ENCODE measurements at places on chromosomes 6 and 20. TPM values are rescaled to one million over a fixed set of nuclear protein-coding genes. Genes with fewer than 3 reads are reported as not detected.

- DNase-seq = no peak
Observed at GRCh38 chr6:158376631-158377081, 64.4 kb downstream of the TULP4 start.

- DNase-seq = no peak
Observed at GRCh38 chr6:5416250-5416649, 154.9 kb downstream of the FARS2 start.

- no peak for DNase-seq
Observed at GRCh38 chr6:16267428-16268263, 29.3 kb downstream of the GMPR start.

- DNase-seq = no peak
Observed at GRCh38 chr6:125154761-125155135, 1.2 kb downstream of the TPD52L1 start.

DNA sequence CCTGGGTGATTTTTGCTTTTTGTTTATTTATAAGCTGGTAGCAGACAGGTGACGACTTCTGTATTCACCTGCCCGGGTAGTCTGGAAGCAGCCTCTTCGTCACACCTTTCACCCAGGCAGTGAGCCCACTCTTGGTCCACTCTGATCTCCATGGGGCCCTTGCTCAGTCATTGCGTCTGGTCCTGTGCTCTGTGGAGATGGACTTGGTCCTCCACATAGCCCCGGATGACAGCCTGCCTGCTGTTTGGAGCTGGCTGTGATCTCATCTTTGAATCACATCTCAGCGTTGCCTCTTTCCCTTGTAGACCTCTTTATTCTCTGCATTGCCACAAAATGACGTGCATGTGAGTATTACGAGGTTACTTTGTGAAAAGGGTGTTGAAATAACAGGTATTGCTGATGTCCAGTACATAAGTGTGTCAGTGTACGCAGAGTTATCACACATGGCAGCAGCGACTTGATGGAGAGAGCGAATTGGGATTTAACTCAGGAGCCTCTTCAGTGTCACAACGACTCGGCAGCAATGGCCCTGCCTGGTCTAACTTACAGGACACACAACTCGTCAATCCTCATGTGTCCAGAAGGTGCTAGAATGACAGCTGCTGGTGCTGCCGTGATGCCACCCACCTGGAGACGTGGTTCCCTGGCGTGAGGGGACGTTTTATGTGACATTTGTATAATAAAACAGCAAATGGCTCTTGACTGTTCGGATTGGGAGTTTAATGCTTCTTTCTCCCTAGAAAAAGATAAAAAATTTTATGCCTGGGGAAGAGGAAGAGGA lies 24.2 kb upstream of the FRMD1 start:
- DNase-seq = no peak

GRCh38 chr6:1229301-1229700 lies 82.6 kb upstream of the FOXQ1 start:
- no peak for DNase-seq

DNA sequence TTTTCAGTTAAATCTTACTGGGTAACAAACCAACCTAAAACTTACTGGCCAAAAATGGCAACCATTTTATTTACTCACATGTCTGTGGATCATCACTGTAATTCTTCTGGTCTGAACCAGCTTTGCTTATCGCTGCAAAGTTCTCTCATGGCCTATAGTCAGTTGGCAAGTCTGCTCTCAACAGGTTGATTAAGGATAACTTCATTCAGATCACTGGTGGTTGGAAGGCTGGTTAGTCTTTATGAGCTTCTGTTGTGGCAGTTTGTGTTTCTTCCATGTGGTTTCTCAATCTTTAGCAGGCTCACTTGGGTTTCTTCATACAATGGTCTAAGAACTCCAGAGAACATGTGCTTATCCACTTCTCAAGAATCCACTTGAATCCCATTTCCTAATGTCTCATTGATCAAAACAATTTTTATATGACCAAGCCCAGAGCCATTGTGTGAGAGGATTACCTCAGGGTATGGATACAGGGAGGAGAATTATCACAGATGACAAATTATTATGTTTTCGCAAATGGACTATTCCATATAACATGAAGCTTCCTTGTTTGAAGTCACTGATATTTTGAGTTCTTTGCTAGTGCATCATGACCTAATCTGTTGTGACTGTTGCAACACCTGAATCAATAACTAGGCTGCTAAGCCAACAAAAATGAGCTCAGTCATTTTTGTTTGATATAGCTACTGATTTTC lies 155.4 kb upstream of the BMP2 start:
- DNase-seq = no peak

DNA sequence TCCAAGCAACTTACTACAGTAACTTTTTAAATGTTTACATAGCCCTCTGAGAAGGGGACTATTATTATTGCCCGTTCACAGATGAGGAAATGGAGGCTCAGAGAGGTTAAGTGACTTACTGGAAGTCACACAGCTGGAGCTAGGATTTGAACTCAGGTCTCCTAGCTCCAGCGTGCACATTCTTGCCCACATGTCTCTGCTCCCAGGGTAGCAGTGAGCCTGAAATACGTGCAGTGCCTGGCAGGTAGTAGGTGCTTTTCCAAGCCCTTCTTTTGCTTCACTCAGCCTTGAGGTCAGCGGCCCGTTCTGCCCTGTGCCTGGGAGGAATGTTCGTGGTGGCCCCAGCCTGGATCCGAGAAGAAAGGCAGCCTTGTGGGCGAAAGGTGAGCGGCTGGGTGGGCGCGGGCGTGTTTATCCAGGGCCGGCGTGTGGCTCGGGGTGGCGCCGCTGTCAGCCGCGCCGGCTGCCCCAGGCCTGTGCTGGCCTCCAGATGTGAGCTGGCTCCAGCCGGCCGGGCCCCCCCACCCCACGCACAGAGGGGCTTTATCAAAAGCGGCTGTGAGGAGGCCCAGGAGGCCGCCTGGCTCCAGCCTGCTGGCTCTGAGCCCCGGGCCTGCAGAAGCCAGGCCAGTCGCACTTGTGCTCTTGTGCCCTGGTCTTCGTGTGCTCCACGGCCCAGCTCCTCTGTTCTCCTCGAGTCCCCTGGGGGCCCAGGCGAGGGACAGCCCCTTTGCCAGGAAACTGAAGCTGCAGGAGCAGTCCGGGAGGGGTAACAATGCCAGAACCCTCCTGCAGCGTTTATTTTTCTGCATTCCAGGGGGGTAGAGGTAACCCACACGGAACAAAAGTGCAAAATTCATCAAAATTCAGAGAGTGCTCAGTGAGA lies 58.1 kb downstream of the UBE2V1 start:
- DNase-seq = no peak

DNA sequence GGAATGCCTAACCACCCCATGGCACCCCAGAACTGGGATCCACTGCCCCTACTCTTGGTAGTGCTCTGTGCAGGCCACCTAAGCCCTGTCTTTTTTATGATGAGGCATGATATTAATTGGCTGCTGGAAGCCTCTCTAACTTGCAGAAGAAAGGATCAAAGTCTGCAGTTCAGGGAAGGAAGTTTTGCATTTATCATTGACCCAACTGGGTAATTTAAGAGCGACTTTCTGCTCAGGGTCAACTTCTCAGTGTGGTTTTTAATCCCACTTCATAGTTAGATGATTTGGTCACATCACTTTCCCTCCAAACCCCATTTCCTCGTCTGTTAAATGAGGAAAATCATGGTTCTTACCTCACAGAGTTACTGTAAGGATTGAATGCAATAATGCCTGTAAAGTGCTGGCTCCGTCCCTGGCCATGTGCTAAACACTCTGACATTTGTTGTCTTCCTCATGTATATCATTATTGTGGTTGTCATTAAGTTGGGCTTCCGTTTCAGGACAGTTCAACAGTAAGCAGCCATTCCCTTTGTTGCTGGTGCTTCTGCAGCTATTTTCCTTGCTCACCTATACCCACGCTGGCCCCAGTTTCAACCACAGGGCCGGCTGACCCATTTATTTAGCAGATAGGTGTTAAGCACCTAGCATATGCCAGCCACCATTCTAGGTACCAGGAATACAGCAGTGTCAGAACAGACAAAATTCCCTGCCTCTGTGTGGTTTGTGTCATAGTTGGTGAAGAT lies 14.2 kb downstream of the E2F3 start:
- DNase-seq = no peak

DNA sequence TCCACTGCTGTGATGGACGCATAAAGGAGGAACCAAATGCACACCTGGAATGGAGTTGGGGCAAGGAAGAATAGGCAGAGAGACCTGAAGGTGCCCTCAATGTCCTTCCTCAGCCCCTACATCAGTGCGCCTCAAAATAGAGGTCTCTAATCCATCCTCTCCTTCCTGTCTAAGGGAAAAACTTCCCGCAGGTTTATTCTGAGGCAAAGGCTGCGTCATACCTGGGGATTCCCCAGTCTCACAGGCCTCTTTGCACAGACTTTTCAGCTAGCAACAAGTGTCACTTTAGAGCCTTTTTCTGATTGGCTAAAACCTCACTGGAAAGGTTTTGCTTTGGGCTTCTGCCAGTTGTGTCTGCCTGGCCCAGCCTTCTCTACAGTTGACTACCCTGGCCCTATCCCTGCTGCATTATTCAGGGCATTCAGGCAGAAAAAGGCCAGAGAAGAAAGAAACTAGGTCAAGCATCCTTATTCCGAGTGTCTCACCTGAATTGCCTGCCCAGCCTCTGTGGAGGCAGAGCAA lies 1.8 kb upstream of the HLA-DQB1 start:
- no peak for DNase-seq

- no peak for DNase-seq
Observed at GRCh38 chr6:144725736-144726522, 440.8 kb downstream of the UTRN start.

Gene HLA-DQA1
- total RNA-seq = 0.63 TPM

Gene CDSN
- total RNA-seq = not detected

Gene PNPLA1
- 0.20 TPM for total RNA-seq

Gene ELOVL4
- total RNA-seq = 0.44 TPM

Gene SAPCD1
- not detected for total RNA-seq

Gene MCM3
- total RNA-seq = 18.5 TPM

Gene TULP1
- not detected for total RNA-seq
